NCI-H446 (cell line): ENCODE measurements at places on chromosomes 11 and 22.

- no peak for DNase-seq
These were observed 36.3 kb upstream of the CFAP300 start for GRCh38 chr11:102010776-102011494.

DNA sequence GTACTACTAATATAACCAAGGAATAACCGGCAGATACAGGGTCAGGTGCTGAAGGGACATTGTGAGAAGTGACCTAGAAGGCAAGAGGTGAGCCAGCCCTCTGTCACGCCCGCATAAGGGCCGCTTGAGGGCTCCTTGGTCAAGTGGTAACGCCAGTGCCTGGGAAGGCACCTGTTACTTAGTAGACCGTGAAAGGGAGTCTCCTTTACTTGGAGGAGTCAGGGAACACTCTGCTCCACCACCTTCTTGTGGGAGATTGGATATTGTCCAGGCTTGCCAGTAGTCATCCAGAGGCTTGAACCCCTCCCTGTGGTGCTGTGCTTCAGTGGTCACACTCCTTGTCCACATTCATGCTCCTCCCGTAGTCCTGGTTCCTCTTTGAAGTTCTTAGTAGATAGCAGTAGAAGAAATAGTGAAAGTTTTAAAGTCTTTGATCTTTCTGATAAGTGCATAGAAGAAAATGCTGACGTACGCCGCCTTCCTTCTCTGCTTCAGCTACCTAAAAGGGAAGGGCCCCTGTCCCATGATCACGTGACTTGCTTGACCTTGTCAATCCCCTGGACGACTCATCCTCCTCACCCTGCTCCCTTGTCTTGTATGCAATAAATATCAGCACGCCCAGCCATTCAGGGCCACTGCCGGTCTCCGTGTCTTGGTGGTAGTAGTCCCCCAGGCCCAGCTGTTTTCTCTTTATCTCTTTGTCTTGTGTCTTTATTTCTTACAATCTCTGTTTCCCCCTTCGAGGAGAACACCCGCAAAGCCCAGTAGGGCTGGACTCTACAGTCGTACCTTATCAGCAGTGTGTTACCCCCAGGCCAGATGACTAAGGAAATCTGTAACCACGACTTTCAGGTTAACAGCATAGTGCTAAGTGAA is 6.1 kb downstream of the NUP50 start:
- DNase-seq: no peak

- DNase-seq: no peak
These were observed 7.9 kb upstream of the MS4A2 start for GRCh38 chr11:60080535-60080934.

GRCh38 chr11:84648471-84648870 is 978.7 kb downstream of the DLG2 start:
- no peak for DNase-seq
